Uterus (tissue), 4 donors: ENCODE measurements at places on chromosomes 12 and 14. TPM values are rescaled to one million over a fixed set of nuclear protein-coding genes. Genes with fewer than 3 reads are reported as not detected.

Gene EDDM3A
- total RNA-seq = not detected

Gene IL26
- not detected for total RNA-seq

Gene KITLG
- 40.4 TPM for total RNA-seq

Gene TTC6
- not detected for total RNA-seq

- H3K4me1 ChIP-seq = no peaks in the 10 kb centered on the region
- no peaks in the 10 kb centered on the region for H3K27me3 ChIP-seq
- no peak for DNase-seq
- no peak overlapping the region for H3K27ac ChIP-seq
- no peak overlapping the region for H3K4me3 ChIP-seq
Observed at GRCh38 chr12:74334780-74335179, 202.9 kb upstream of the ATXN7L3B start.

- H3K27ac ChIP-seq = no peak overlapping the region
- no peaks in the 10 kb centered on the region for H3K36me3 ChIP-seq
- no peak overlapping the region for H3K4me3 ChIP-seq
- no peaks in the 10 kb centered on the region for H3K27me3 ChIP-seq
- DNase-seq = no peak
- H3K4me1 ChIP-seq = no peaks in the 10 kb centered on the region
Observed at GRCh38 chr12:58819345-58819744, 101.0 kb downstream of the LRIG3 start.

GRCh38 chr12:27083861-27084394 lies 1.6 kb upstream of the C12orf71 start:
- no peaks in the 10 kb centered on the region for H3K27me3 ChIP-seq
- H3K27ac ChIP-seq = no peak overlapping the region
- no peak for DNase-seq
- H3K4me3 ChIP-seq = no peak overlapping the region
- no peaks in the 10 kb centered on the region for H3K4me1 ChIP-seq

GRCh38 chr14:34035177-34035933 lies 84.5 kb upstream of the EGLN3 start:
- no peaks in the 10 kb centered on the region for H3K36me3 ChIP-seq
- H3K4me1 ChIP-seq = no peaks in the 10 kb centered on the region
- no peak overlapping the region for H3K4me3 ChIP-seq
- no peaks in the 10 kb centered on the region for H3K27me3 ChIP-seq

- H3K4me3 ChIP-seq = no peak overlapping the region
- no peaks in the 10 kb centered on the region for H3K4me1 ChIP-seq
- DNase-seq = no peak
- H3K36me3 ChIP-seq = no peaks in the 10 kb centered on the region
- H3K27ac ChIP-seq = no peak overlapping the region
Observed at GRCh38 chr12:22709292-22709691, 84.3 kb downstream of the ETNK1 start.

DNA sequence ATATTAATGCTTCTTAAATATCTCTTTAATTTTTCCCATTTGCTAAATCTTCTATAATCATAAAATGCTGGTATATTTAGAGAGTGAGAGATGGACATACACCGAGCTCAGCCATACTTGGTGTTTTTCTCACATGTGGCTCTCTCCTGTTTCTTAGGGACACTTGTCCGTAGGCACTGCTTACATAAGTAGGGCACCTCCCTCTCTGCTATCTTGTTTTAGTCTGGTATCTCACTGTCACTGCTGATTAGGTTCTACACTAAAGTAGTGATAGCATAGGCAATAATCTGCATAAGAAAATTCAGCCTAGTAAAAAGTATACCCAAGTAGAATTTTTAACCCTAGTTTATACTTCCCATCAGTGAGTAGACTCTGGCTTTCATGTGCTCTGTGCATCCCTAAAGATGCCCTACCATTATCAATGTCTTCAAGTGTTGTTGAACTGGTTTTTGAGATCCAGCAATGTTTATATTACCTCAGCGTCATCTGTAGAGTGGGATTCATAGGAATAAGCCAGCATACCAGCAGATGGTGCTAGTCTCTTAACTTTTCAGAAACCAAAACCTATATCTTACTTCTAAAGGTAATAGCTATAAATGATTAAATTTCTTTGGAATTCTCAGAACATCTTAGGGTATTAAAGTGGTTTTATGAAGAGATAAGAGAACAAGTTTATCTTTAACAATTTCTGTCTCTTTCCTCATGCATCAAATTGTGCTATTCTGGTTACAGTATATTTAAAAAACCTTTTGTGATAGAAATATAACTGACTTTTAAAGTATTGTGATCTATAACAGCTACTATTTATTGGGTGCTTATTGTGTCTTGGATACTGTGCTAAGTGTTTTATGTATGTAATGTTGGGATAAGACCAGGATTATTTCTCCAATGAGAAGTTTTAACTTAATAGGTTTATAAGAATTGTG lies 32.9 kb downstream of the ARID2 start:
- no peak overlapping the region for H3K27ac ChIP-seq
- H3K36me3 ChIP-seq = no peaks in the 10 kb centered on the region
- H3K4me3 ChIP-seq = no peak overlapping the region
- DNase-seq = no peak
- H3K27me3 ChIP-seq = no peaks in the 10 kb centered on the region

GRCh38 chr14:88424573-88424972 lies 39.1 kb downstream of the SPATA7 start:
- H3K27me3 ChIP-seq = no peaks in the 10 kb centered on the region
- H3K4me1 ChIP-seq = no peaks in the 10 kb centered on the region
- H3K27ac ChIP-seq = no peak overlapping the region
- H3K4me3 ChIP-seq = no peak overlapping the region
- H3K36me3 ChIP-seq = no peaks in the 10 kb centered on the region

- no peaks in the 10 kb centered on the region for H3K4me1 ChIP-seq
- no peaks in the 10 kb centered on the region for H3K36me3 ChIP-seq
- H3K27ac ChIP-seq = no peak overlapping the region
- H3K27me3 ChIP-seq = no peaks in the 10 kb centered on the region
- no peak overlapping the region for H3K4me3 ChIP-seq
- no peak for DNase-seq
Observed at GRCh38 chr12:32561931-32562341, 117.2 kb upstream of the DNM1L start.

GRCh38 chr12:13130981-13131380 lies 27.5 kb upstream of the GSG1 start:
- H3K27me3 ChIP-seq = no peaks in the 10 kb centered on the region
- no peak overlapping the region for H3K27ac ChIP-seq
- no peak overlapping the region for H3K4me3 ChIP-seq
- DNase-seq = no peak
- H3K4me1 ChIP-seq = no peaks in the 10 kb centered on the region
- no peaks in the 10 kb centered on the region for H3K36me3 ChIP-seq

GRCh38 chr12:66262737-66263136 lies 39.6 kb upstream of the HELB start:
- no peak for DNase-seq
- no peaks in the 10 kb centered on the region for H3K36me3 ChIP-seq
- no peaks in the 10 kb centered on the region for H3K27me3 ChIP-seq
- no peaks in the 10 kb centered on the region for H3K4me1 ChIP-seq

DNA sequence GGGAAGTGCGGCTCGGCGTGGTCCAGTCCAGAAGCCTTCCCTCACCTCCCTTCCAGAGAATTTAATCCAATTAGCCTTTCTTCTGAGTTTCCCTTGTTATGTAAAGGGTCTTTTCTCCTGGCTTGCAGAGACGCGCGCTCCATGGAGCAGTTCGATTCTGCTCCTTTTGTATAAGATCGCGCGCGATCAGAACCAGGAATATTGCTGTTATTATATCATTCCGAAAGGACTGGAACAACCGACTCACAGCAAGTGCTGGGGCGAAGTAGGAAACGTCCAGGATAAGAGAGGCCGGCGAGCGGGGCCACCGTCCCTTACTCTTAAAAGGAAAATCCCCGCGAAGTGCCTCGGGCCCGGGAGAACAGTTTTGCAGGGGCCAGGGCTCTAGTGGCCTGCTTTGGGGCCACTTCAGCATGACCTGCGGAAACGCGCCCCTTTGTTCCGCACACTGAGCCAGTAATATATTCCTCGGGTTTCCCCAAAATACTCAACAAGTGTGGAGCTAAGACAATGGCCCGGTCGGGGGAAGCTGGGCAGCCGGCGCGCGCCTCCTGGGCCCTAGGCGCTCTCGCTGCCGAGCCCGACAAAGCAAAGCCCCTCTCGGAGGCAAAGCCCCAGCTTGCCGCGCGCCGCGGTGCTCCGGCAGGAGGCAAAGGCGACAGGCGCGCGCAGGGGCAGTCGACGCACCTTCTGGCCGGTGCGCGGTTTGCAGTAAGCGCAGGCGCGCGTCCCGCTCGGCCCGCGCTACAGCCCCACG lies 2.9 kb downstream of the RFX4 start:
- no peak overlapping the region for H3K27ac ChIP-seq
- H3K36me3 ChIP-seq = no peaks in the 10 kb centered on the region
- H3K4me1 ChIP-seq = no peaks in the 10 kb centered on the region
- no peak for DNase-seq
- H3K4me3 ChIP-seq = no peak overlapping the region

DNA sequence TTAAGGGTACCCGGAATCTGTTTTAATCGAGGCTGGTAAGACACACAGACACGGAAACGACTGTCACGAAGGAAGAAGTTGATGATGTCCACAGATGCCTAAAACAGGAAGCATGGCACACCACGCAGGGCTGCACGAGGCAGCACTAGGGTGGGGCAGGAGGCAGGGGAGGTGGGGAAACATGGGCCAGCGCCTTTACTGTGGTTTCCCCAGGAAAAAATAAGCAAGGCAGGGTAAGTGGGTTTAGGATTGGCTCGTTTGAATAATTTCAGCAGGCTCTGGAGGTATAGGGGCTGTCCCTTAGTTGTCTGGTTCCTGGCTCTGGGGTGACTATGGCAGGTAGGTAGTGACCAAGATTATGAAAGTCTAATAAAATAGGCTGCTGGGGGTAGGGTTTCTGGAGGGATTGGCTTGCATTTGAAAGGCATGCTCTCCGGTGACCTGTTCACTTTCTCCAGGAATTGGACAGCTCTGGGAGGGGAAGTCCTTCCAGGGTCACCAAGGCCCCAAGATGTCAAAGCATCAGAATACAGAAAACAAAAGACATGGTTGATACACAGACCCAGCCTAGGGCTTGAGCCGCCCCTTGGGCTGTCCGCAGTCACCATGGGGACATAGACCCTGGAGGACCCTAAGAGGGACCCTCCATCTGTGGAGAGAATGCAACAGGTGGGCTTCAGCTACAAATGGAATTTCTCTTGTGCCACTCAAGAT lies 35.3 kb downstream of the MAP1LC3B2 start:
- H3K27me3 ChIP-seq = no peaks in the 10 kb centered on the region
- no peak overlapping the region for H3K4me3 ChIP-seq
- no peak for DNase-seq
- no peak overlapping the region for H3K27ac ChIP-seq

DNA sequence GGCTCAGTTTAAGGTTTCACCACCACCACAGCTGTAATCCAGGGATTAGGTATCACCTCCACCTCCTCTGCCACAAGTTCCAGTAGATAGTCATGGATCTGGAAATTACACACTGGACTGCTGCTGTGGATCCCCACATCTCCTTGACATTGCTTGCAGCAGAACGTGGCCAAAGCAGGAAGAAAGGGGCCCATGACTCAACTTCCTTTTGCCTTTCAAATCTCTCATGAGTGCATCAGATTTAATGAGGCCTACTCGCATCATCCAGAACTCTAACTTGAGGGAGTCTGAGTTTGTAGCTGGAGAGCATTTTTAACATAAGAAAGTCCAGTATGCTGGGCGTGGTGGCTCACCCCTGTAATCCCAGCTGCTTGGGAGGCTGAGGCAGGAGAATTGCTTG lies 29.2 kb upstream of the TMED10 start:
- no peaks in the 10 kb centered on the region for H3K36me3 ChIP-seq
- no peak overlapping the region for H3K27ac ChIP-seq
- DNase-seq = no peak
- H3K4me3 ChIP-seq = no peak overlapping the region

DNA sequence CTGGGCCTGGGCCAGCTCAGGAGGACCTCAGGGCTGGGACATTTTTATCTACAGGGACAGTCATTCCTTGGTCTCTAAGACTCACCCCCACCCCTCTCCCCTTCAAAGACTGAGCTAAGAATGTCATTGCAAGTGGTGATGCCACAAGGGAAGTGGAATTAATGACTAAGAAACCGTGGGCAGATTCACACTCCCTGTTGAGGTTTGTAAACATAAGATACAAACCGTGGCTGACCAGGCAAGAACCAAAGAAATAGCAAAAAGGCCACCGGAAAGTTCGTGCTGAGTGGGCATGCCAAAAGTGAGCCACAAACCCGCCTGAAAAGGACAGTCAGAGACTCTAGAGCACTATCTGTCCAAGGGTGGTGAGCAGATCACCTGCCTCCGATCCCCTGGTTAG lies 25.7 kb downstream of the NUAK1 start:
- no peaks in the 10 kb centered on the region for H3K27me3 ChIP-seq
- no peak overlapping the region for H3K4me3 ChIP-seq
- H3K4me1 ChIP-seq = peaks cover 47% of the 10 kb centered on the region
- no peak for DNase-seq

DNA sequence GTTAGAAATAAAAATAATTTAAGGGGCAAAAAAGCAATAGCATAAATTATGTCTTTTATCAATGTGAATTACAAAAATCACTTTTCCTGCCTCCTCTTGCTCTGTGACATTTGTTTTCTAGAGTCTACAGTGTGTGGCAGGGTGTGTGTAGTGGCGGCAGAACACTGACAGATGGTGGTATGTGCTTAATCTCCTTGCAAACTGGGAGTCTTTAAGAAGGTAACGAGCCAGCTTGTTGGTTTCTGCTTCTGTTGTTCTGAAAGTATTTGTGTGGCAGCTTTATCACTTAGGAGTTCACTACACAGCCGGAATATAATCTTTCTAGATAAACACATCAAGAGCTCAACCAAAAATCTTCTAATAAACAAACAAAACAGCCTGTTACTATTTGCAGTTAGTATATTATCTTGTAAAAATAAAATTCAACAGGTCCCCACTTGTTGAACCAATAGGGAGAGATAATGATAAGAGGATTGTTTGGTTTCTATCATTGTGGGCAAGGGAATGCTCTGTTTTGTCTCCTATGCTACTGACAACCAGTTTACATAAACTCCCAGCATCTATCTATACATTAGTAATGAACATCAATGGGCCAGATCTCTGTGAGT lies 13.0 kb downstream of the CDKL1 start:
- H3K27me3 ChIP-seq = no peaks in the 10 kb centered on the region
- no peak overlapping the region for H3K4me3 ChIP-seq
- H3K27ac ChIP-seq = no peak overlapping the region
- peaks cover 5% of the 10 kb centered on the region for H3K4me1 ChIP-seq

DNA sequence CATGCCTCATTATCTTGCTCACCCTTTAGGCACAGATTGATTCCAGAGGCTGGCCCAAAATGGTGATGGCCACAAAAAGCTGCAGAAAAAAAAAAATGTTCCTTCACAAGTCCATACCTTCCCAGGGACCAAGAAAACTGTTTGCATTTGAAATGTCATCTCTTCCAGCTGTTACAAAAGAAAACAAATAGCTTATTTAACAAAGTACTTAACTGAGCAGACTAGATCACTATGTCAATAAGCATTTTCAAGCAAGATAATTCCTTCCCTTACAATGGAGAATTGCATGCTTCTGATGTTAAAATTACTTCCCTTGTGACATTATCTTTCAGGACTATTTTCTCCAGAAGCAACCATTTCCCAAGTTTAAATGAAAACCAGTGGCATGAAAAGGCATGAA lies 377.9 kb upstream of the KITLG start:
- no peaks in the 10 kb centered on the region for H3K36me3 ChIP-seq
- no peak overlapping the region for H3K27ac ChIP-seq
- no peaks in the 10 kb centered on the region for H3K4me1 ChIP-seq
- no peaks in the 10 kb centered on the region for H3K27me3 ChIP-seq
- no peak for DNase-seq
